ENCODE measurements at places on chromosomes 5 and 9. TPM values are rescaled to one million over a fixed set of nuclear protein-coding genes. Genes with fewer than 3 reads are reported as not detected.

DNA sequence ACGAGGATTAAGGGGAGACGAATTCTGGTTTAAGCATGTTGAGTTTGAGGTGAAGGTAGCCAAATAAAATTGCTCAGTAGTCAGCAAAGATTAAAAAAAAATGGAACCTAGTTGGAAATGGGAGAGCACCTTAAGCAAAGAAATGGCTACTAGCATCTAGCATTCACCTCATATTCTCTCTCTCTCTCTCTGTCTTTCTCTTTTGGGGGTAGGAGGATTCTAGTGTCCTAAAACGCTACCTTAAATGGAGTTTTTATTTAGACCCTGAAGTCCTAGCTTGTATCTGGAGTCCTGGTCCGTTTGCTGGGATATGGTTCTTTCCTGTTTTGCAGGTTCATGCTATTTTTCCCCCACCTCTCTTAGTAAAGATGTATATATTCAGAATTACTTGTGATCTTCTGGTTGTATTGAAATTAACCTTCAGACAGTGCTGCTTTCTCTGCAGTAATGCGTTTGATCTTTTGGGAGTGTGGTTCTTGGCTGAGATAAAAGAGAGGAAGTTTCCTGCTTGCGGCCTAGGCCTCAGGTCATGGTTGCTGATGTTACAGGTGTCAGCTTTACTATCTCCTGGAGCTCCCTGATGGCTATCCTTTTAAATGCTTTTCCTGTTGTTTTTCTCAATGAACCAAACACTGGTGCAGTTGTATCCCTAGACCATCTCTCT, 8.0 kb downstream of the TGFBR1 start:
- H3K36me3 ChIP-seq, result peaks cover 4% of the 10 kb centered on the region
- peak overlapping the region; percentile 78 for H3K4me3 ChIP-seq

DNA sequence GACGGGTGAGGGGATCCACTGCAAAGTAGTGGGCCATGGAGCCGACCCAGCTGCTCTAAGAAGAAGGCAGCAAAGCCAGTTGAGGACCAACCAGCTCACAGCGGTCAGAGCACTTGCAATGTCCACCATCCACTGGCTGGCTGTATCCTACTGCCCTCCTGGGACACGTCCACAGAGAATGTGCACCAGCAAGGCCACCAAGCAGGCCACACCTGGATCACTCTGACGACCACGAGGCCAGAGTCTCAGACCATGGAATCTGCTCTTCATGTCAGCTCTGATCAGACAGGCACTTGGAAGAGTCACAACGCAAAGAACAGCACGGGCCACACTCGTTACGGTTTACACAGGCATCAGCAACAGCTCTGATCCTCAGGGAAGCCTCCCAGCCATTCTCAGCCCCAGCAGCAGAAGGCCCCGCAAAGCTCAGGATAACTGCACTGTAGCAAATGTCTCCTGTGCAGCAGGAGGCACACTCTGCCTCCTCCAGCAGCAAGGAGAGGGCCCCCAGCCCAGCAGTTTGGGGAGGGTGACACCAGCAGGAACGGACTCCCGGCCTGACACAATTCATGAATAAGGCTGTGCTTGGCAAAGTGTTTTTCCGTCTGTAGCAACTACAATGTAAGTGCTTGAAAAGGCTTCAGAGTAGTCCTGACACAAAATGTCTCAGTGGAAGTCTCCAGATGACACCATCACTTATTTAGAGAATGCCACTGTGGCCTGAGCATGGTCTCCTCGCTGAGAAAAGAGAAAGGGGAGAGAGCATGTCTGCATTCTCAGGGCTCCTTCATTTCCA, 15.7 kb downstream of the SEMA4D start:
- H3K36me3 ChIP-seq, result peaks cover 9% of the 10 kb centered on the region
- H3K27me3 ChIP-seq, result no peaks in the 10 kb centered on the region
- peaks cover 96% of the 10 kb centered on the region for H3K4me1 ChIP-seq
- peak overlapping the region; percentile 81 for H3K4me3 ChIP-seq
- H3K27ac ChIP-seq, result peak overlapping the region; percentile 90
- DNase-seq, result no peak

DNA sequence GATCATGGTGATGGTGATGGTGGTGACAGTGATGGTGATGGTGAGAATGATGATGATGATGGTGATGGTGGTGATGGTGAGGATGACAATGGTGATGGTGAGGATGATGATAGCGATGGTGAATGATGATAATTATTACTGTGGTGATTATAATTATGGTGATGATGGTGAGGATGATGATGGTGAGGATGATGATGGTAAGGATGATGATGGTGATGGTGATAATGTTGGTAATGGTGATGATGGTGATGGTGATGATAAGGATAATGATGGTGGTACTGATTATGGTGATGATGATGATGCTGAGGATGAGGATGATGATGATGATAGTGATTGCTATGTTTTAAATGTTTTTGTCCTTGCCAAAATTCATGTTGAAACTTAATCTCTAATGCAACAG, 37.3 kb upstream of the HRH2 start:
- no peak overlapping the region for H3K4me3 ChIP-seq
- peaks cover 3% of the 10 kb centered on the region for H3K27me3 ChIP-seq
- DNase-seq, result no peak
- H3K27ac ChIP-seq, result no peak overlapping the region

- H3K27ac ChIP-seq, result no peak overlapping the region
- no peaks in the 10 kb centered on the region for H3K27me3 ChIP-seq
- no peak overlapping the region for H3K4me3 ChIP-seq
- DNase-seq, result no peak
- H3K36me3 ChIP-seq, result no peaks in the 10 kb centered on the region
- H3K4me1 ChIP-seq, result no peaks in the 10 kb centered on the region
Measured at GRCh38 chr5:56791396-56791795, 24.0 kb upstream of the MAP3K1 start.

- H3K36me3 ChIP-seq, result no peaks in the 10 kb centered on the region
- peaks cover 2% of the 10 kb centered on the region for H3K27me3 ChIP-seq
- DNase-seq, result no peak
- H3K27ac ChIP-seq, result no peak overlapping the region
Measured at GRCh38 chr5:71948206-71948605, 159.1 kb upstream of the MAP1B start.

GRCh38 chr5:329121-329735, 7.7 kb downstream of the AHRR start:
- peaks cover 10% of the 10 kb centered on the region for H3K27me3 ChIP-seq
- no peaks in the 10 kb centered on the region for H3K36me3 ChIP-seq
- DNase-seq, result no peak
- H3K27ac ChIP-seq, result no peak overlapping the region

DNA sequence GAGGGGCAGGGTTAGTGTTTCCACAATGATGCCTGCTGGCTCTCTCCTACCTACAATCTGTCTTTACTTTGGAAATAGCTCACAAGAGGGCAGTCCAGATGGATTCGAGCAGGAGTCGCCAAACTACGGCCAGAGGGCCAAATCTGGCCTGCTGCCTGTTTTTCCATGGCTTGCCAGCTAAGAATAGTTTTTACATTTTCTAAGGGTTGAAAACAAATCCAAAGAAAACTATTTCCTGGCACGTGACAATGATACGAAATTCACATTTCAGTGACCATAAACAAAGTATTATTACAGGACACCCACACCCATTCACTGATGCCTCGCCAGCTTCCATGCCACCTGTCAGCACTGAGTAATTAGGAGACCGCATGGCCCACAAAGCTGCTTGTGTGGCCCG, 162.9 kb upstream of the WWC1 start:
- H3K4me1 ChIP-seq, result no peaks in the 10 kb centered on the region
- no peak overlapping the region for H3K4me3 ChIP-seq
- no peak for DNase-seq
- no peaks in the 10 kb centered on the region for H3K36me3 ChIP-seq

DNA sequence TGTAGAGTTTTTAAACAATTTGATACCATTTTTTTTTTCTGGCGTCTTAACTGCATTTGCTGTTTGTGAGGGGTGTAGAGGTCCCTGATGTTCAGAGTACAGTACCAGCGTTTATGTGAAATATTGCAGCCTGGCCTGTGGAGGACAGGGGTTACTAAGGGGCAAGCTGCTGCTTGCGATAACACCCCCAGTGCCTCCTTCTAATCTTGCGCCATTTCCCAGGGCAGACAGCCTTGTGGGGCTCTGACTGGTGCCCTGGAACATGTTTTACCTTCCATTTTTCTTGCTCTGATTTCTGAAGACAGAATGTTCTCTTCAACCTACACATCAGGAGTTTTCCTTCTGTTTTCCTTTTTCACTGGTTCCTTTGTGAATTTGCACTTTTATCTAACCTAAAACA, 142.9 kb downstream of the DOCK8 start:
- peaks cover 51% of the 10 kb centered on the region for H3K4me1 ChIP-seq
- no peak overlapping the region for H3K27ac ChIP-seq
- H3K27me3 ChIP-seq, result no peaks in the 10 kb centered on the region
- no peak for DNase-seq

- H3K36me3 ChIP-seq, result peaks cover 14% of the 10 kb centered on the region
- no peak overlapping the region for H3K4me3 ChIP-seq
- DNase-seq, result peak; percentile 28
- no peaks in the 10 kb centered on the region for H3K27me3 ChIP-seq
- H3K27ac ChIP-seq, result no peak overlapping the region
Measured at GRCh38 chr9:98775831-98776441, 20.4 kb downstream of the ANKS6 start.

DNA sequence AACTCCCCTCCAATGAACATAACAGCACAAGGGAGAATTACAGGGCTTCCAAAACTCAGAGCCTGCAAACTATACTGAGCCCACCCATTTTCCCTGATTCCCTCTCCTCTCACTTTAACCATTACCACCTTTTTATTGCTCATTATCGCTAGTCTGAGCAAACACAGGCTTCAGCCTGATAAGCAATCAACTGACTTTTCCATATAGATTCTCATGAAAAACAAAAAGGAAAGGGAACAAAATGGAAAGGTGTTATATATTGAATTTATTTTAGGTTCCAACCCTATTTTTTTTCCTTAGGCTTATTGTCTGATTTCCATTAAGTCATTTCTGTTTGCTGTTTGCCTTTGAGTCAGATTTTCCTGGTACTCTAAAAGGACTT, 27.9 kb downstream of the SEMA6A start:
- DNase-seq, result no peak
- H3K27me3 ChIP-seq, result peaks cover 2% of the 10 kb centered on the region
- H3K27ac ChIP-seq, result no peak overlapping the region
- no peaks in the 10 kb centered on the region for H3K4me1 ChIP-seq
- H3K4me3 ChIP-seq, result no peak overlapping the region
- peaks cover 4% of the 10 kb centered on the region for H3K36me3 ChIP-seq

GRCh38 chr9:36746415-36746814, 173.7 kb downstream of the MELK start:
- DNase-seq, result no peak
- no peak overlapping the region for H3K4me3 ChIP-seq
- H3K27me3 ChIP-seq, result peaks cover 11% of the 10 kb centered on the region
- no peaks in the 10 kb centered on the region for H3K36me3 ChIP-seq
- no peak overlapping the region for H3K27ac ChIP-seq

- no peak for DNase-seq
- no peak overlapping the region for H3K27ac ChIP-seq
- no peaks in the 10 kb centered on the region for H3K27me3 ChIP-seq
- no peak overlapping the region for H3K4me3 ChIP-seq
- H3K4me1 ChIP-seq, result no peaks in the 10 kb centered on the region
Measured at GRCh38 chr5:107217721-107218130, 453.0 kb downstream of the EFNA5 start.

- H3K27me3 ChIP-seq, result peaks cover 4% of the 10 kb centered on the region
- no peak overlapping the region for H3K4me3 ChIP-seq
- no peaks in the 10 kb centered on the region for H3K4me1 ChIP-seq
- no peak overlapping the region for H3K27ac ChIP-seq
- H3K36me3 ChIP-seq, result no peaks in the 10 kb centered on the region
- no peak for DNase-seq
Measured at GRCh38 chr9:91778031-91778430, 172.0 kb downstream of the ROR2 start.

- no peaks in the 10 kb centered on the region for H3K27me3 ChIP-seq
- peak overlapping the region; percentile 27 for H3K27ac ChIP-seq
- DNase-seq, result no peak
- H3K4me3 ChIP-seq, result no peak overlapping the region
Measured at GRCh38 chr9:112249277-112249676, 74.2 kb upstream of the SUSD1 start.

DNA sequence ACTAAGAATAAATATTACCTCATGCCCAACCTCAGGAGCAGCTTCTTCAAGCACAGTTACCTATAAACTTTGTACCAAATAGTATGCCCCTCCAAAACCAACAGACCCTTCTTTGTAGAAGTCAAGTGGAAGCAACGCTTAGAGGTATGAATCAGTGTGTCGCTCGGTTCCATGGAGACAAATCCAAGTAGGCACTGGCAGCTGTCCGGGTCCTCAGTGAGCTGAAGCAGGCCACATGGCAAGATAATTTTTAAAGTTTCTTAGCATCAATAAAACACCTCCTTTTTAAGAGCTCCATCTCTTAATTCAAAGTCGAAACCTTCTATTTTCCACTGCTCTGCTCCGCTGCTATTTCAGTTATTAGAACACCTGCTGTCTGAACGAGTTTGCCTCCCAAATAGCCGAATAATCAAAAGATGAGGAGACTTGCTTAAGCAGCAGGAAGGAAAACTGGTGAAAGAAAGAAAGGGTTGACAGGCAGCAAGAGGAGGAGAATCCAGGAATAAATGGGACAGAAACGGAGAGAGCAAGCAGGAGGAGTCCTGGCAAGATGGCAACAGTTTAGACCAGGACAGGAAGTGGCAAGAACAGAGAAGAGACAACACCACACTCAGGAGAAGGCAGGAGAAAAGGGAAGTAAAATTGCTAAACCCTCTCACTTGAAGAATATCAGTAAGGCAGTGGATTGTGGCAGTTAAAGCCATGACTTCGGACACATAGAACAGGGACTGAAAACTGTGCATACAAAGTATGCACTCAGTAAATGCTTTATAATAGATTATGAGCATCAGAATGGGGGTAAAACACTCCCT, 65.0 kb downstream of the PPP2R2B start:
- peaks cover 14% of the 10 kb centered on the region for H3K36me3 ChIP-seq
- H3K4me1 ChIP-seq, result peaks cover 49% of the 10 kb centered on the region
- no peak overlapping the region for H3K27ac ChIP-seq
- no peak for DNase-seq
- H3K27me3 ChIP-seq, result no peaks in the 10 kb centered on the region
- peak overlapping the region; percentile 70 for H3K4me3 ChIP-seq

DNA sequence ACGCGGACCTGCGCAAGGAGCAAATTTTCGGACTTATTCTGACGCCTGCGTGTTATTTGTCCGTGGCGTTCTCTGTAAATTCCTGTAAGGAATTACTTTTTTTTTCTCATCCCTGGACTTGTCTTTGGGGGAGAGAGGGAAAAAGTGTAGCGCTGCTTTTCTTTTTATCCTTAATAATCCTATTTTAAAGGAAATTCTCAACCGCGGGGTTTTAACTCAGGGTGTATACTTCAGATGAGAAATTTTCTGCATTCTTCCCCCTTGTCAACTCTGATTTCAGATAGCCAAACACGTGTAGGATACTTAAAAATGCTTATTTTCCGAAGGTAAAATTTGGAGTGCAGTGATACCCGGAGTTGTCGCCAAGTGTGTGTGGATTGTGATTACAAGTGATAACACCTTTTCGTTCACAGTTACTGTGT, 853 bp downstream of the DCP2 start:
- H3K27ac ChIP-seq, result peak overlapping the region; percentile 98
- H3K36me3 ChIP-seq, result peaks cover 4% of the 10 kb centered on the region
- H3K4me3 ChIP-seq, result peak overlapping the region; percentile 99
- peaks cover 67% of the 10 kb centered on the region for H3K4me1 ChIP-seq

Gene PCDHGA10
- 0.43 TPM for polyA plus RNA-seq

Gene GRIN1
- not detected for polyA plus RNA-seq

Gene TTC16
- polyA plus RNA-seq, result 1.3 TPM

Gene PALM2AKAP2
- polyA plus RNA-seq, result not detected

Gene SLC25A48
- not detected for polyA plus RNA-seq

Gene FAM78A
- polyA plus RNA-seq, result 20.8 TPM

Gene SLC46A2
- 0.96 TPM for polyA plus RNA-seq

Data from immature natural killer cell (primary cell).